IMR-90 (cell line): ENCODE measurements at places on chromosomes 7 and 10.

GRCh38 chr10:128971374-128972035 lies 495.5 kb upstream of the MGMT start:
- no peak for DNase-seq
- H3K36me3 ChIP-seq, result no peaks in the 10 kb centered on the region
- no peak overlapping the region for H3K4me3 ChIP-seq
- H3K4me1 ChIP-seq, result no peaks in the 10 kb centered on the region
- no peaks in the 10 kb centered on the region for H3K27me3 ChIP-seq

GRCh38 chr7:100532165-100533022 lies 6.6 kb upstream of the AGFG2 start:
- H3K27ac ChIP-seq, result no peak overlapping the region
- H3K4me3 ChIP-seq, result no peak overlapping the region
- no peak for DNase-seq
- H3K4me1 ChIP-seq, result no peaks in the 10 kb centered on the region
- peaks cover 4% of the 10 kb centered on the region for H3K27me3 ChIP-seq

- H3K27me3 ChIP-seq, result no peaks in the 10 kb centered on the region; the same call in 1 of the 2 replicates
- H3K27ac ChIP-seq, result no peak overlapping the region
- no peak overlapping the region for H3K4me3 ChIP-seq
- H3K4me1 ChIP-seq, result no peaks in the 10 kb centered on the region
- DNase-seq, result no peak
Measured at GRCh38 chr10:96228408-96228994, 42.9 kb downstream of the BLNK start.

DNA sequence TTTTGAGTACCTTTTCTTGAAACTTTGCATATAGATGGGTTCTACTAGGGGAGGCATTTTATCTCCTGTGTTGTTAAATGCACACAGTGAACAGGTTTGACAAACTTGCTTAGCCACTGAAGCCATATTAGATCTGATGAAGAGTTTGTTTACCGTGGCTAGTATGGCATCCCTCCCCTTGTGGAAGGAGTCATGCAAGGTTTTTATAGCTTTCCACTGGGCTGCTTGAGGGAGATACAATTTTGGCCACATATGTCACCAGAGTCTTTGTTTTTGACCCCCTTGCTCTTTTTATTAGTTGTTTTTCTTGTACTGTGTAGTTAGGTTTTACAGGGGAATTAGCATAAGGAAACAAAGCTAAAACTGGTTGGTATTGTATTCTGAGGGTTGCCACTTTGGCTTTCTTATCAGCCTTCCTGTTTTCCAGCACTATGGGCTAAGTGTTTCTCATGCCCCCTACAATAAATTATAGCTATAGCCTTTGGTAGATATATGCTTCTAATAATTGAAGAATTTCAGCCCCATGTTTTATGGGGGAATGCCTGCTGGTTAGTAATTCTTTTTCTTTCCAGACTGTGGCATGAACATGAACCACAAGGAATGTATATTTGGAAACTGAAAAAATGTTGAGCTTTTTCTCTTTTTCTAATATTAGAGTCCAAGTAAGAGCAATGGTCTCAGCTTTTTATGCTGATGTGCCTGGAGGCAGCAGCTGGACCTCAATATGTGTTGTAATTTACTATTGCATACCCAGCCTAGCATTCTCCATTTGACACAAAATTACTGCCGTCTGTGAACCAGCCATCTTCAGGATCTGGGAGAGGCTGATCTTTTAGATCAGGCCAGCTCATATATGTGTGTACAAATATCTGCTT lies 18.4 kb upstream of the STEAP2 start:
- no peaks in the 10 kb centered on the region for H3K4me1 ChIP-seq
- DNase-seq, result peak; percentile 2
- no peak overlapping the region for H3K4me3 ChIP-seq
- H3K27ac ChIP-seq, result no peak overlapping the region

DNA sequence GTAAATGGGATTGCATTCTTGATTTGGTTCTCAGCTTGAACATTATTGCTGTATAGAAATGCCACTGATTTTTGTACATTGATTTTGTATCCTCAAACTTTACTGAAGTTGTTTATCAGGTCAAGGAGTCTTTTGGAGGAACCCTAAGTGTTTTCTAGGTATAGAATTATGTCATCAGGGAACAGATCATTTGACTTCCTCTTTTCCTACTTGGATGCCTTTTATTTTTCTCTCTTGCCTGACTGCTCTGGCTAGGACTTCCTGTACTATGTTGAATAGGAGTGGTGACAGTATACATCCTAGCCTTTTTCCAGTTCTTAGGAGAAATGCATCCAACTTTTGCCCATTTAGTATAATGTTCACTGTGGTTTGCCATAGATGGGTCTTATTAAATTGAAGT lies 48.8 kb downstream of the ANXA8 start:
- H3K27me3 ChIP-seq, result peaks cover 28% of the 10 kb centered on the region
- H3K4me1 ChIP-seq, result no peaks in the 10 kb centered on the region
- no peak overlapping the region for H3K4me3 ChIP-seq
- no peak for DNase-seq

- H3K4me1 ChIP-seq, result no peaks in the 10 kb centered on the region
- H3K36me3 ChIP-seq, result no peaks in the 10 kb centered on the region
- H3K27me3 ChIP-seq, result no peaks in the 10 kb centered on the region; the same call in 1 of the 2 replicates
- H3K4me3 ChIP-seq, result no peak overlapping the region
- DNase-seq, result no peak
Measured at GRCh38 chr7:103154042-103154441, 5.1 kb upstream of the NAPEPLD start.

DNA sequence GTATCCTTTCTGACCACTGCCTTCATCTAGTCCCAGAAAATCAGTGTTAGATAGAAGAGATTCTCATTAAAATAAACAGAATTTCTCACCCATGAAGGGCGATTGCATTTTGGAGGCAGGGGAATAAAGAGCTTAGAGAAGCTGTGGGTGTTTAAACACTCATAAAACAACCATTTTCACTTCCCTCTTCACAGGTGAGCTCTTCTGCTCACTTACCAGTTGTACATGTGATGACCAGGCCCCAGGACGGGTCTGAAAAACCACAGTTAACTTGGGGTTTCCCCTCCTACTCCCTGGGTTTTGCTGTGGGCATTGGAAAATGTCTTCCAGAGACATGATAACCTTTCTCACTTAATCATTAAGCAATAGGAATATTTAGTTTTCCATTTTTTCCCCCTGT lies 411.6 kb upstream of the DPP6 start:
- H3K27me3 ChIP-seq, result no peaks in the 10 kb centered on the region
- no peaks in the 10 kb centered on the region for H3K36me3 ChIP-seq
- no peak overlapping the region for H3K27ac ChIP-seq
- H3K4me3 ChIP-seq, result no peak overlapping the region

DNA sequence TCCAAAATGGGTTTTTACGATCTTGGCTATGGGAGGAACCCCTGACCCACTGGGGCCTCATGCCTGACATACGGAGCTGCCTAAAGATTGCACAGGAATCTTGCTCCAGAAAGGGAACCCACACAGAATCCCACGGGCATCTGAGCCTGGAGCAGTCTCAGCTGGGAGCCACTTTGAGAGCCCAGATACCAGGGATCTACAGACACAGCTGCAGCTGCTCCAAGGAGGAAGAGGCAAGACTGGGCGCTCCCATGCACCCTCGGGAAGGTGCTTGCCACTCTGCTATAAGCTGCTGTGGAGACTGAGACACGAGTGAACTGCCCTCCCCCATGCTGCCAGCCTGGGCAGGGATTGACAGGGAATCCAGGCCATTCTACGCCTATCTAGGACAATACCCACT lies 202.5 kb downstream of the REEP3 start:
- H3K4me3 ChIP-seq, result no peak overlapping the region
- no peak overlapping the region for H3K27ac ChIP-seq
- H3K27me3 ChIP-seq, result peaks cover 12% of the 10 kb centered on the region
- no peaks in the 10 kb centered on the region for H3K36me3 ChIP-seq
- no peaks in the 10 kb centered on the region for H3K4me1 ChIP-seq
- DNase-seq, result no peak
